ENCODE measurements at places on chromosomes 12 and 14.

GRCh38 chr14:101177301-101177971 is 273.9 kb upstream of the RTL1 start:
- no peak for DNase-seq

- no peak for DNase-seq
Measured at GRCh38 chr12:16030744-16031143, 119.6 kb downstream of the DERA start.

GRCh38 chr14:65560340-65561027 is 148.0 kb downstream of the FUT8 start:
- DNase-seq: no peak

DNA sequence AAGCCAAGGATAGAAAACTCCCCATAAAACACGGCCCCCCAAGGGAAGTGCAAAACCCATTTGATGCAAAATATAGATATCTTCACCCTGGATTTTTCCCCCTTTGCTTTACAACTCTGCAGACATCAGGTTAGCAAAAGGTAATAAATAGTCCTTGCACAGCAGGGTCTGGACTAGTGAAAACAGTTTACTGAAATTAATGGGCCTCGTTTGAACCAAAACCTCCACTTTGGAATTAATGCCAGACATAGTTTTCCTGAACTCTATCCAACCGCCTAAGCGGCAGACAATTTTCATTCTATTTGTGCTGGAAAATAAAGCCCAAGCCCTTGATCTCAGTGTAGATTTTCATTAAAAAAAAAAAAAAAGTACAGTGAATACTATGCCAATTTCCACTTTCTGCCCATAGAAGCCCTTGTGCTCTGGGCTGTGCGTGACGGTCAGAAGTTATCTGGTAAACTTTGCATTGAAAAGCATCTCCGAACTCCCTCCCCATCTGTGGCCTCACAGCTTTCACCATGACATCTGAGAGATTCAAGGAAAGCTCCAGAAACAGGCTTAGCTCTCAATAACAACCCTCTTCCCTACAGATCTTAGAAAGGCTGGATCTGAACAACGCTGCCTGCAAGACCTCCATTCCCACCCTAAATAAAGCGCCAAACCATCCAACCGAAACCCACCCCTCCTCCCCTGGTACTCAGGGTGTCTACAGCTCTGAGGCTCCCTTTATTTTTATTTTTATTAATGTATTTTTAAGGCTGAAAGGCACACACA is 11.0 kb upstream of the IRF2BPL start:
- no peak for DNase-seq

DNA sequence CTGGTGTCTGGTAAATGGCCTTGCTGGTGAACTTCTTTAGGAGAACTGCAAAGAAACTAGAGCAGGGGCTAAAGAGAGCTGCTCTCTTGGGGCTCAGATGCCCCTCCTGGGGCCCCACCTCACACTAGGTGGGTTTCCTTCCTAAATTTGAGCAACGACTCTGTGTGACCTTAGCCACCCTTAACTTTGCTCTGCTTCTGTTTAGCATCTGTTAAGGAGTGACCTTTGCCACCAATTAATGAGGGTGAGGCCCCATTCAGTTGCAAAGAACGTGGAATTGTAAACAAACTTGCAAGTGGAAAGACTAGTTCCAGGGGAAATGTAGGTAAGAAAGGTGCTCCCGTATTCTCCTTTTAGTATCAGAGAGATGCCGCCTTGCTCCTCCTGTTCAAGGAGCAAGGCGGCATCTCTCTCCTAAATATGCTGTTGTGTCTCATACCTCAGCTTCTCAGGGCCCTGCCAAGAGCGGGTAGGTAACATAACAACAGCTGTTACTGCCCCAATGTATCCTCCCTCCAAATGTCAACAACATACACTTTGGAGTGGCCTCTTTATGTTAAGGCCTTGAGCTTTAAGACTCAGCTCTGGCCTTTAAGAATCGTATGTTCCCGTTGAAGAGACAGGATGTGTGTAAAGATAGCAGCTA is 77.6 kb upstream of the FUT8 start:
- no peak for DNase-seq

DNA sequence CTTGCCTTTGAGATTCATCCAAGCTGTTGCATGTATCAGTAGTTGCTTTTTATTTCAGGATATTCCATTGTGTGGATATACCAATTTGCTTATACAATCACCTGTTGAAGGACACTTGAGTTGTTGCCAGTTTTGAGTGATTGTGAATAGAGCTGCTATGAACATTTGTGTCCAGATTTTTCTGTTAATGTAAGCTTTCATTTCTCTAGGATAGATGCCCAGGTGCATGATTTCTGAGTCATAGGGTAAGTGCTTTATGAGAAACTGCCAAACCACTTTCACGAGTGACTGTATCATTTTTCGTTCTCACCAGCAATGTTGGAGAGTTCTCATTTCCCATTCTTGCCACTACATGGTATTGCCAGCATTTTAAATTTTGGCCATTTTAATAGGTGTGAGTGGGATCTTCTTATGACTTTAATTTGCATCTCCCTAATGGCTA is 434.6 kb upstream of the RGS6 start:
- DNase-seq: no peak

DNA sequence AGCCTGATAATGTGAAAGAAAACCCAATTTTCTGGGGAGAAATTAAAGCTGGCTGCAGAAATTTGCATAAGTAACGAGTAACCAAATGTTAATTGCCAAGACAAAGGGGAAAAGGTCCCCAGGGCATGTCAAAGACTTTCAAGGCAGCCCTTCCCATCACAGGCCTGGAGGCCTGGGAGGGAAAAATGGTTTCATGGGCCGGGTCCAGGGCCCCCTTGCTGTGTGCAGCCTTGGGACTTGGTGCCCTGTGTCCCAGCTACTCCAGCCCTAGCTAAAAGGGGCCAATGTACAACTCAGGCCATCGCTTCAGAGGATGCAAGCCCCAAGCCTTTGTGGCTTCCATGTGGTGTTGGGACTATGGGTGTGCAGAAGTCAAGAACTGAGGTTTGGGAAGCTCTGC is 96.5 kb downstream of the PPP1R12A start:
- no peak for DNase-seq

DNA sequence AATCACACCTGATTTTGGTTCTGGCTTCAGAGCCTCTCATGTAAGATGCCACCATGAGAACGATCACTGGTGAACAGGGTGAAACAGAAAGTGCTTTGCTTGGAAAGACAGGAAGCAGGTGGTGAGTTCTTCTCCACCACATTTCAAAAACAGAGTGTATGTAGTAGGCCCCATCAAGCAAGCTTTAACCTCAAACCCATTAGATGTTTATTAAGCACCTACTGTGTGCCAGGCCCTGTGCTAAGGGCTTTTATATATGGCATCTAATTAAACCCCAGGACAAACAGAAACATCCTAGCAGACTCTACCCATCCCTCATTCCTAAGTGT is 47.8 kb upstream of the MED13L start:
- no peak for DNase-seq
